ENCODE measurements at places on chromosomes 4 and X. TPM values are rescaled to one million over a fixed set of nuclear protein-coding genes. Genes with fewer than 3 reads are reported as not detected.

DNA sequence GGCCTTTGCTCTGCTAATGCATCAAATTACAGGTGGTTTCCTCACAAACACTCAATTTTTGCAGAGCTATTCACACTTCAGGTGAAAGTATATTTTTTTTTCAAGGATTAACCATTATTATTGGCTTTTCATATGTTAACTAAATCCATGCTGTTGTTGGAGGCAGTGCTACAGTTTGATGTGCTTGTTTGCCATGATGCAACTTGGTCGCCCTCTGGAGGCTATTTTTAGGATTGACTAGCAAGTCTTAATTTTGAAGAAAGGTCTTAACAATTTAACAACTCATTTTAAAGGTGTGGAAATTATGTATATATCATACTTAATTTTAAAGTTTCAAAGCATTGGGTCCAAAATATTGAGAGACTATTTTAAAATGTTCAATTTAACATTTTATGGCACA is 168.8 kb upstream of the FAM47A start:
- DNase-seq: no peak

DNA sequence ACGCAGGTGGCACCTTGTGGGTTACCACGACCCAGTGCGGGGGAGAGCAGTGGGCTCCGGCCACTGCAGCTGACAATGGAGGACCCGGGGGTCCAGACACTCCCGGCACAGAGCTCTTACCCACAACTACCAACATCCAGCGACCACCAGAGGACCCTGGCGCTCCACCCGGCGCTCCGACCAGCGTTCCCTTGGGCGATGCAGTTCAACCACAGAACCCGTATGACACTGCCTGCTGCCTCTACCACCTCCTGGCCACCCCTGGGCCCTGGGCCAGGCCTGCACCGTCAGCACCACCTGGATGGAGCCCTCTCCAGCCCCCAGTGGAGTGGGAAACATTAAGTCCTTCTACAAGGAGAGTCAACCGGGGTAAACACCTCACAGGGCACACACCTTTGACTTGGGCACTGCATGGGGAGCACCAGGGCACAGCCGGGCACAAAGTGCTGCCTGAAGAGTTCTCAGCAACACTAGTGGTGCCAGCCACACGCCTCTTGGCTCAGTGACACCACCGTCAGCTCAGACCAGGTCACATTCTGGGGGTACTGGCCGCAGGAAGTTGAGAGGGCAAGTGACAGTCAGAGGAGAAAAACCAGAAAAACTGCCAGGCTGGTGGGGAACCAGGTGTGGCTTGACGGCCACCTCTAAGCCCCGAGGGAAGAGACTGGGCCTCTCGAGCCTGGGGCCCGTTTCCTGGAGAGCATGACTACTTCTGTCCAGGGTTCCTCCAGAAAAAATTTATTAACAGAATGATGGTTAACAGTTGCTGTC is 2.6 kb downstream of the CTBP1 start:
- peak; percentile 55 for DNase-seq

DNA sequence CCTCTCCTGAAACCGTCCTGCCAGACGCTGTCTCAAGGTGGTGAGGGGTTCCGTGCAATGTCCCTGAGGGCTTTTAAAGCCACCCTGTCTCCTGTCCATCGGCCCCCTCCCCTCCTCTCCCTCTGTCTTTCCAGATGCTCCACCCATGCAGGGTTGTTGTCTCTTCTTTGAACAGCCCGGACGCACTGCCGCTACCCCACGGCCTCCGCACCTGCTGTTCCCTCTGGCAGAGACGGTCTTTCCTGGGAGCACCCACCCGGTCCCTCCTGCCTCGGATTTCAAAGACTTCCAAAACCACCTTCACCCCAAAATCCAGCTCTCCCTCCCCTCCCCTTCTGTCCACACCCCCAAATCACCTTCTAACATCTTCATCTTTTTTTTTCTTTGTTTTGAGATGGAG is 4.1 kb upstream of the ASMT start:
- DNase-seq: no peak

DNA sequence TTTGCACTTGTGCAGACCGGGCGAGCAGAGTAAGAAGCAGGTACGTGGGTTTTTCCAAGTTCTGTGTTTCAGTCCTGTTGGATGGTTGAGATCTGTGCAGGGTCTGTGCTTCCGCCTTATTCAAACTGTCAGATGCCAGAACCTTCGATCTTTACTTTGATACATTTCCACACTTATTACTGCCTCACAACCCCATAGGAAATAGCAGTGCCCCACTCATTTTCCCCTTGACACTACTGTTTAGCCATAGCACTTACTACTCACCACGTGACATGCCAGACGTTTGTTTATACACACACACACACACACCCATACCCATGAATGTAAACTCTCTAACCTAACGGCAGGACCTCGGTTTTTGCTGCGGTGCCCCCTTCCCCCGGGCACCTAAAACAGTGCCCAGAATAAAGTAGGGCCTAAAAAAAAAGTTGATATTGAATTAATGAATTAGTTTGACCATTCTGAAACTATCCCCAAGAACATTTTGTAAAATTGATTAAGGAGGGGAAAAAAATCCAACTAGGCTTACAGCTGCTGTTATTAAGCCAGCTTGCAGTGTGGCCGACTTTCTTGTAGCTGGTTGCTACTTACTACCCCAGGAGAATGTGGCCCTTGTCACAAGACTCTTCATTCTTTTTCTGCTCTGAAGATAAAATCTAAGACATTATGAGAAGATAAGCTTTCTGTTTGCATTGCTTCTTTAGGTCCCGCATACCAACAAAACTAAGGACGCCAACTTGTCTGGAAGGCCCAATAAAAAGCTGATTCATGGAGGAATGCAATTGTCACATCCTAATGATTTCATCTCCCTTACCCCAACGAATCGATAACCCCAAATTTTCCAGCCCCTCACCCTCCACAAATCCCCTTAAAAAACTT is 704 bp upstream of the SEPSECS start:
- no peak for DNase-seq

DNA sequence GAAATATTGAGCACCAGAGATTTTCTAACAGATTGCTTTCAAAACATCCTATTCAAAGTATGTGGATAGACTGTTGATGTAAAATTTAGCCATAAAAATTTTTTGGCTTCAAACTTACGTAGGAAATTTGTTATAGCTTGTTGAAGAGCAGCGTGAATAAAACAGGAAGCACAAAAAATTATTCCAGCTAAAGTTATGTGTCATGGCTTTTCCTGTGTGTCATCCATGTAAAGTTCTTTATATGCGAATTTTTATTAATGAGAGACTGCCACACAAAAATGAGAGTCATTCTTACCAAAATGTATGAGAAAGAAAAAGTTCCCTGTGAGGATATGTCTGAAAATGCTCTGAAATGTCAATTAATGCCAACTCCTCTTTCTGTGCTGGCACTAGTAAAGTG is 19.5 kb downstream of the EPGN start:
- no peak for DNase-seq

DNA sequence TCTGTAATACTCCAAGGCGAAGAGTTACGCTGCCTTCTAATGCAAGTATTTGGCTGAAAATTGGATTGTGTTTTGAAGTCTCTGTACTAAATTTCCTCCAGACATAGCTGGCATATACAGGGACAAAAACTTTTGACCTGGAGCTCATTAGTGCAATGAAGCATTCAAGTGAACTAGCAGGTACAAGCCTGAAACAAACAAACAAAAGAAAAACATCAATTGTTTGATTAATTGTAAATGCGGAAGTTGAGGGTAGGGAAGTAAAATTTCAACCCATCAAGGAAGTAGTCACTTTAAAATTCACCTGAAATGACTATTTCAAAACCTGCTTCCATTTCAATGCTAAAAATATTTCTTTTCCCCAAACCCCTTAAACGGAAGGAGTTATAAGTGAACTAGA is 516.3 kb upstream of the ATOH1 start:
- DNase-seq: no peak

- no peak for DNase-seq
These were observed 100.2 kb downstream of the PDLIM5 start for GRCh38 chr4:94551643-94552564.

DNA sequence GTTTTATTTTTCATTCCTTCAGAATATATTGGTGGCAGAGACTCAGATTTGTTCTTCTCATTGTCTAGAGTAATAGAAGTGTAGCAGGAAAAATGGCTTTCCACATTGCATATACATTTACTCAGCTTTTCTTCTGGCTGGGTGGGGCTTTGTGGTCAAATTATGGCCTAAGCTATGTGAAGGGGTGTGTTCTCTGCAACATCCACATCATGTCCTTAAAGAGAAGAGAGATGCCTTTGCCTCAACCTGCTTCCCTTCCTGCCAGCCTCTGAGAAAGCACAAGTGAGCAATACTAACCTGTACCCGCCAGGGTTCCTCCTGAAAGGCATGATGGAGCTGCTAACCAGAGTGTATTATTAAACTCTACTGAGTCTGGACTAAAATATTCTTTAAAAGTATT is 695.6 kb upstream of the FAM241A start:
- no peak for DNase-seq

GRCh38 chr4:74848774-74849173 is 54.5 kb upstream of the BTC start:
- no peak for DNase-seq

- DNase-seq: no peak
These were observed 250.5 kb upstream of the PRKX start for GRCh38 chrX:3963980-3964379.

DNA sequence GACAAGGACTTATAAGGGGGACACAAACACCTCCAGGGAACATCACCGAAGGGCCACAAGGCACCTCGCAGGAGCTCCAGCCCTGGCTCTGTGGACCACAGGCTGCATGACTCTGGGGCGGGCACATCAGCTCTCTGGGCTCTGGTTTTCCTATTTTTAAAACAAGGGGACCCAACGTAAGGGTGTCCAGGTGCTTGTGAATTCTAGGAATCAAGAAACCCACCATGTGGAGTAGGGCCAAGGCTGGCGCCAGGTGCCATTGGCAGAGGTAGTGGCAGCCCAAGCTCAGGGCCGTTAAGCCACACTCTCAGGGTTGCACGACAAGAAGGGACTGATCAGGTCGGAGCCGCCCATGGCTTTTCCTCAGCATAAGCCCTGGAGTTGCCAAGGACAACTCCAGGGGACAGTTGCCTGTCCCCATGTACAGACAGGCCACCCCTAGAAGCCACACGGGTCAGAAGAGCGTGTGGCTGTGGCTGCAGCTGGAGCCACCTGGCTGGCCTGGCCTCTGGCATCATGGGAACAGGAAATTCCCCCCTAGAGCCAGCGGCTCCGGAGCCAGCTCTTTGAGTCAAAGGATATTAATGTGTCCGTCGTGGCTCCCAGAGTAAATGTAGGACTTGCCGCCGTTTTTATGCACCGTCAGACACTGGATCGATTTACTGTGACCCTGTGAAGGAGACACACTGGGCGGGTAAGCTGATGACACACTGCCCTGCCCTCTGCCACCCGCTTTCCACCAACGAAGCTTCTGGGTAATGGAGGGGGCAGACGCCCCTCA is 32.5 kb downstream of the WDR1 start:
- peak; percentile 87 for DNase-seq

- DNase-seq: no peak
These were observed 87.4 kb downstream of the ATXN3L start for GRCh38 chrX:13232484-13232883.

GRCh38 chr4:25180524-25181131 is 20.4 kb upstream of the SEPSECS start:
- no peak for DNase-seq

- peak; percentile 91 for DNase-seq
These were observed at the start of gene AIFM1 for GRCh38 chrX:130165703-130166502. Gene AIFM1 (minus strand): TSS chrX:130165841. CDS start chrX:130165656, 185 bp downstream.

DNA sequence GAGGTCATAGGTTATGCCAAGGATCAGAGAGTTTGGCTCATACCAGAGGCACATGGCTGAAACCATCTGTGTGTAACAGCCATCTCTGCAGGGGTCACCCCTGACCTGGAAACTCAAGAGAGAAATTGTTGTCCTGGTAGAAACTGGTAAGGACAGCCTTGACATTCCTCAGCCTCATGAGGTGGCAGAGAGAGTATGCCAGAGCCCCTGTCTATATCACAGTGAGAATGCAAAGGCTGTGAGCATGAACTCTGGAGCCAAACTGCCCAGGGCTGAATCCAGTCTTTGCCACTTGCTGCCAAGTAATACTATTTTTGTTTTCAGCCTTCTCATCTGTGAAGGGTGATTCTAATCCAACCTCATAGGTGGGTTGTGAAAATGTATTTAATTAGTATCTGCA is 37.1 kb upstream of the CCDC149 start:
- no peak for DNase-seq

- no peak for DNase-seq
These were observed 19.9 kb downstream of the ANK2 start for GRCh38 chr4:113069212-113069892.

GRCh38 chrX:22399437-22400192 is 126.9 kb downstream of the CBLL2 start:
- DNase-seq: no peak

GRCh38 chr4:123412091-123412505 is 15.5 kb downstream of the SPRY1 start:
- DNase-seq: no peak

DNA sequence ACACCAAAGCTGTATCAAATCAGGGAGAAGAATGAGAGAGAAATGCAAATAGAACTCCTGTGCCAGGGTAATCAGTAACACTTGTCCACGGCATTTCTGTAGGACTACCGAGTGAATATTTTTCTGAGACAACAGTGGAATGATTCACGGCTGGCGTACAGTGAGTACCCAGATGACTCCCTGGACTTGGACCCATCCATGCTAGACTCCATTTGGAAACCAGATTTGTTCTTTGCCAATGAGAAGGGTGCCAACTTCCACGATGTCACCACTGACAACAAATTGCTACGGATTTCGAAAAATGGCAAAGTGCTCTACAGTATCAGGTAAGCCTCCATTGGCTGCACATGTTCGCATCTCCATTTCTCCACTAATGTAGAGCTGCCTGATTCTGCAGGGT is 51.7 kb downstream of the GLRA2 start:
- DNase-seq: no peak

Gene GLRA2
- total RNA-seq: not detected

Gene VCX2
- total RNA-seq: not detected

Gene PAK3
- total RNA-seq: 0.71 TPM

Gene MXRA5
- total RNA-seq: 6.7 TPM

Gene PDCL2
- total RNA-seq: not detected

Gene TMEM35A
- 0.28 TPM for total RNA-seq

Gene IBSP
- not detected for total RNA-seq

Gene L1CAM
- total RNA-seq: 0.22 TPM

Gene SSX1
- not detected for total RNA-seq

Gene SORBS2
- 13.5 TPM for total RNA-seq

Gene MAB21L2
- total RNA-seq: not detected

Gene P2RY8
- 1.6 TPM for total RNA-seq

Gene CXCL11
- total RNA-seq: not detected

Gene MAGEA8
- total RNA-seq: not detected

Measured in psoas muscle (tissue), 8 donors.